ENCODE measurements at places on chromosomes 6 and 20. TPM values are rescaled to one million over a fixed set of nuclear protein-coding genes. Genes with fewer than 3 reads are reported as not detected.

Gene DSP
- 246 TPM for total RNA-seq

Gene RAB44
- not detected for total RNA-seq

Gene SLC44A4
- total RNA-seq = not detected

Gene DSE
- total RNA-seq = 34.3 TPM

Gene ALDH5A1
- 16.0 TPM for total RNA-seq

Gene RIPPLY2
- not detected for total RNA-seq

Gene TCP1
- 155 TPM for total RNA-seq

Gene OLIG3
- not detected for total RNA-seq

Gene ZSCAN31
- total RNA-seq = 18.4 TPM

Gene SLC13A3
- 0.57 TPM for total RNA-seq

Gene EYA4
- total RNA-seq = 15.7 TPM

Gene ROS1
- total RNA-seq = 0.11 TPM

Gene DLK2
- 0.42 TPM for total RNA-seq

Gene DYNLT2
- total RNA-seq = 0.81 TPM

Gene OPRL1
- 1.3 TPM for total RNA-seq

Gene SLC17A3
- total RNA-seq = not detected

Gene POM121L2
- not detected for total RNA-seq

Gene ABHD16B
- total RNA-seq = not detected

Gene ATG5
- 21.6 TPM for total RNA-seq

All from right cardiac atrium (tissue), 5 donors.